ENCODE measurements at places on chromosomes 16 and 17.

- DNase-seq: peak; percentile 45
Measured at GRCh38 chr17:67779098-67779672, 46.1 kb upstream of the BPTF start.

GRCh38 chr17:14058051-14058450 is 11.3 kb upstream of the COX10 start:
- DNase-seq: no peak

GRCh38 chr16:3759736-3760135 is 42.4 kb upstream of the TRAP1 start:
- DNase-seq: no peak

- no peak for DNase-seq
Measured at GRCh38 chr17:5897275-5897911, 172.8 kb upstream of the WSCD1 start.

- DNase-seq: no peak
Measured at GRCh38 chr16:86124321-86124720, 225.4 kb downstream of the IRF8 start.

GRCh38 chr16:71569621-71570020 is 7.3 kb downstream of the TAT start:
- DNase-seq: no peak

GRCh38 chr17:59315866-59316265 is 15.6 kb upstream of the YPEL2 start:
- no peak for DNase-seq

GRCh38 chr16:81266680-81267095 is 28.2 kb downstream of the BCO1 start:
- no peak for DNase-seq

GRCh38 chr16:66610111-66610820 is 5.8 kb downstream of the CMTM3 start:
- DNase-seq: no peak

- DNase-seq: no peak
Measured at GRCh38 chr16:73058221-73058615, 10.3 kb upstream of the ZFHX3 start.

- DNase-seq: no peak
Measured at GRCh38 chr16:19694989-19695388, 23.0 kb downstream of the KNOP1 start.

GRCh38 chr17:10126276-10126615 is 72.2 kb downstream of the GAS7 start:
- DNase-seq: no peak

- no peak for DNase-seq
Measured at GRCh38 chr16:14958323-14958600, 16.6 kb upstream of the PDXDC1 start.

GRCh38 chr17:34363183-34363661 is at the start of gene CCL1:
TSS of gene CCL1 (minus strand) at chr17:34363233. CDS start at chr17:34363161, 72 bp downstream.
- no peak for DNase-seq

- no peak for DNase-seq
Measured at GRCh38 chr16:76941113-76941512, 249.9 kb upstream of the MON1B start.

DNA sequence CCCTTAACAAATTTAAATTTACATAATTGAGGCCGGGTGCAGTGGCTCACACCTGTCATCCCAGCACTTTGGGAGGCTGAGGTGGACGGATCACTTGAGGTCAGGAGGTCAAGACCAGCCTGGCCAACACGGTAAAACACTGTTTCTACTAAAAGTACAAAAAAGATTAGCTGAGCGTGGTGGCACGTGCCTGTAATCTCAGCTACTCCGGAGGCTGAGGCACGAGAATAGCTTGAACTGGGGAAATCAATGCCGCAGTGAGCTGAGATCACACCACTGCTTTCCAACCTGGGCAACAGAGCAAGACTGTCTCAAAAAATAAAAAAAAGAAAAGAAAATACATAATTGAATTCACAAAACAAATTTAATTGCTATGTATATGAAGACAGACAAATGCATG is 56.3 kb upstream of the KIFC3 start:
- DNase-seq: no peak

- DNase-seq: no peak
Measured at GRCh38 chr16:82150549-82150948, 19.5 kb downstream of the MPHOSPH6 start.

DNA sequence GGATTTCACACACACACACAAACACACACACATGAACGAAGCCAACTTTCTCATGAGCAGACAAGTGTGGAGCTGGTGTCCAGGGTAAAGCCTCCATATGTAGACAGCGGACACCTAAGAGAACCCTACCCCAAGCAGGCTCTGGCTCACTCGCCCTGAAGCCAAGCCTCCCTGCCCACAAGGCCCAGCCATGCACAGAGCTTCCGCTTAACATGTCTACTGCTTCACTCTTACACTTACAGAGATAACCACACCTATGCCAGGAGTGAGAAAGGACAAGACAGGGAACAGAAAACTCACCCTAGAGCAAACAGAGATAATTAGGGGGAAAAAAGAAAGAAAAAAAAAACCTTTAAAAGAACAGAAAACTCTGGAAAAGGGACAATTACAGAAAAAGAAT is 67.5 kb downstream of the CYTH1 start:
- DNase-seq: no peak

DNA sequence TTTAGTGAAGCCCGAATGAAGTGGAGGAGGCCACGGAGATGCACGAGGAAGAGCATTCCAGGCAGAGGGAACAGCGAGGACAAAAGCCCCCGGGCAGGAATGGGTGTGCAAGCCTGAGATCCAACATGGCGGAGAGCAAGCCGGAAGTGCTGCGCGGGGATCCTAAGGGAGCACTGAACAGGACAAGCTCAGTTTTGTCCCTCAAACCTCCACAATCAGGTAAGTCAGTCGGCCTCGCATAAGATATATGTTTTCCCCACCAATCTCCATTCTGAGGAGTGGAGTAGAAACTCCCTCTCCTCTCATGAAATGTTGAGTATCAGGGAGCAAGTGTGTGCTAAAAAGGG is 32.9 kb upstream of the USP22 start:
- no peak for DNase-seq

- DNase-seq: no peak
Measured at GRCh38 chr17:49509588-49509917, 14.5 kb downstream of the NGFR start.

GRCh38 chr17:75115555-75115954 is 5.8 kb downstream of the ARMC7 start:
- no peak for DNase-seq

- DNase-seq: no peak
Measured at GRCh38 chr17:81120695-81121621, 44.3 kb upstream of the PVALEF start.

GRCh38 chr17:82595893-82596292 is 52.4 kb downstream of the WDR45B start:
- no peak for DNase-seq

DNA sequence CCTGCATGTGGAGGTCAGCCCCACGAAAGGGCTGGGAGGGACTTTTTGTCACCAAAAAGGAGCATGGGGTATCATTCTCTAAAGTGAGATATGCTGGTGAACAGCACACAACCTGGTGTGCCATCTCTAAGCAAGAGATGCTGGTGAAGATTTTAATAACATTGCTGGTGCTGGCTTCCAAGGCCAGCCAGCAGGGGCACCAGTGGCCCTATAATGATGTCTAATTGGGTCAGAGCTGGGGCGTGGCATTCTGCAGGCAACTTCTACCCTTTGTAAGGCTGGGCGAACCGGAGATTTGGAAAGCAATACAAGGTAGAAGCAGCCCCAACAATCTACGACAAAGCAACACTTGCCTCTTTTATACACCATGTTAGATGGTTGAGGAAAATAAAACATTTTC is 16.8 kb downstream of the SDR42E1 start:
- no peak for DNase-seq

GRCh38 chr16:57993438-57993837 is 7.0 kb downstream of the ZNF319 start:
- no peak for DNase-seq

GRCh38 chr17:7557775-7558543 is 591 bp upstream of the TNFSF13 start:
- peak; percentile 90 for DNase-seq

DNA sequence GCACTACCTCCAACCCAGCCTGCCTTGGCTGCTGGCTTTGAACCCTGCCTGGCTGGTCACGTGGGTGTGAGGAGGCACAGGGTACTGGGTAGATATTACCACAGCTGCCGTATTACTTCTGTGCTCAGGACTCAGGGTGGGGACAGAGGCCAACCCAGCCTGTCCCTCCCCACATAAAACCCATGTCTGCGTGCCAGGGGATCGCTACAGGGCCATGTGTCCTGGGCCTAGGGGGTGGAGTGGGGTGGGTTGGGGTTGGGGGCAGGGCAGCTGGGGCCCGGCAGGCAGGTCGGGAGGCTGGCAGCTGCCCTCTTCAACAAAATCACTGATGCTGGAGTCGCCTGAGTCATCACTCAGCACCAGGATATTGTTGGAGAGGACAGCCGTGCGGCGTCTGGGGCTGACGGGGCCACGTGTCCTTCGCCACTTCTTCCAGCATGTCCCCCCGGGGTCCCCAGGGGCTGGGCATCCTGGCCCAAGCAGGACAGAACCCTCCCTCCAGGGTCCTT is 39.7 kb upstream of the PVALEF start:
- peak; percentile 88 for DNase-seq

DNA sequence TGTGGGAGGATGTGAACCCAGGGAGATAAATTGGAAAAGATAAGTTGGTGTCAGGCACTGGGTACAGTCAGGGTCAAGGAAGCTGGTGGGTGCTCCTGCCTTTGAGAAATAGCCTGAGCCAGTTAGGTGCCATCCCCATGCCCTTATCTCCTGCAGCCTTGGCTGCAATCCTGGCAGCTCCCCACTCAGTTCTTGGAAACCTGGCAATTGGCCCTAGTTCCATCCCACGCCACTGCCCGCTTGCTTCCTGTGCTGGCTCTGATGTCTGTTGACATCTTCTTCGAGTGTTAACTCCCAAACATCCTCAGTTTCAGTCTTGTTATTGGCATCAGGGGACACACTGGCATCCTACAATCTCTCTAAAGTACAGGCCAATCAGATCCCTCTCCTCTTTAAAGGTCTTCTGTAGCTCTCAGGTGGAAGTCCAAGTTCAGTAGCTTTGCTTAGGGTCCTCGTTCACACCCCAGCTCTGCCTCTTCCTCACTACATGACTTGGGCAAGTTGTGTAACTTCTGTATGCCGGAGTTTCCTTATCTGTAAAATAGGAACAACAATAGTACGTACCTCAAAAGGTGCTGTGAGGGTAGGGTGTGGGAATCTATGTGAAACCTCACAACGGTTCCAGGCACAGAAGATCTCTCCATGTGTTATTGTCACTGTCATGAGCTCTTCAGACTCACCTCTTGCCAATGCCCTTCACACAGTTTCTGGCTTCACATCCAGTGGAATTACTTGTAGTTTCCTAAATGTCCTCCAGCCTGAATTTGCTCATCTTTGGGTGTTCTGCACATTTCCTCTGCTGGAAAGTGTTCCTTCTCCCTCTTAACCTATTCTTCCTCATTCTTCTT is 13.5 kb upstream of the PRKAR1A start:
- no peak for DNase-seq

DNA sequence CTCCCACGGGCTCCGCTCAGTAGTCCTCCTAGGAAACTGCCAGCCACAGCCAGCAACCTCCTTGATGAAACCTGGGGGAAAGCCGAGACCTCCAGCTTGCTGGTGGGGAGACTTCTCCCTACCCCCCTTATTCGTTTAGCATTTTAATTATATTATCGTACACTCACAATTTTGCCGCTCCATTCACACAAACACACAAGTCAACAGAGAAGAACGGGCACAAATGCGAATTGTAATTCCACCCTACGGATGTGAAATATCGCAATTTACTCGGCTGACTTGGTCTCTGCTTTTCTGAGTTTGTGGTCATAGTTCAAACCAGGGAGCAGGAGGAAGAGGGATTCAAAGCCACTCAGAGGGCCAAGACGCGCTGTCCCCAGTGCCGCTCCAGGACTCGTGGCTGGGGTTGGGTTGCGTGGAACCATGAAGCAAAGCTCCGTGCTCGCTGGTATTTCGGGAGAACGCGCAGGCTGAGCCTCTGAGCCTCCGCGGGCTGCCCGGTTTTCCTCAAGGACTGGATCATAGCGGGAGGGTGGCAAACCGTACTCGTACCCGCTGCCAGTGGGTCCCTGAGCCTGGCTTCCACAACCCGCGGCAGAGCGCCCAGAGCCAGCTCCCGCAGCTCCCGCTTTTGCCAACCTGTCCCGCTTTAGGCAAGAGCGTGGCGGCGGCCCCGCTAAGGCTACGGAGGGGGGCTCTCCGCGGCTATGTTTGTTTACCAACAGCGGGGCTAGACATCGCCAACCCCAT is 2.0 kb downstream of the LHX1 start:
- no peak for DNase-seq

All from SHP77 (cell line).